ENCODE measurements at places on chromosomes 6 and 20.

DNA sequence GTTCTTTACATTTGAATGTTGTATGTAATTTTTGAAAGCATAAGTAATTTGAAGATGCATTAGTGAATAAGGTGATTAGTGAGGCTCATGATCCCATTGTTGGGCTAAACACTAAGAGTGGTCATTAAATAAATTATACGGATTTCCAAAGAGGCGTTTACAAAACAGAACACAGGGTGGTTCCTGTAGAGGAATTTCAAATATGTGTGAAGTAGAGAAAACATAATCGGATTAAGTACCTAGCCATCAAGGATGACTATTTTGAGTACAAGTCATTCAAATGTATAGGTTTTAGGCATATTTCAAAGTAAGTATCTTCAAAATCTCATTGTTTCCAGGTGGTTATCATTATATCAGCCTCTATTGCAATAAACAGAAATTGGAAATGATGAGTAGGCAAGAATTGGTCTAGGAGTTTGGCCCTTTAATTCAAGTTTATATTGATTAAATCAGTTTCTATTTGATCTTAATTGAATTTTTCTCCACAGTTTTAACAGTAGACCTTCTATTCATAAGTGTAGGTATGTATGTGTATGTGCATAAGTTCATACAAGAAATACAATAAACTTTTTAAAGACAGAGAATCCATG, 94.8 kb downstream of the MYLK4 start:
- no peak for DNase-seq

DNA sequence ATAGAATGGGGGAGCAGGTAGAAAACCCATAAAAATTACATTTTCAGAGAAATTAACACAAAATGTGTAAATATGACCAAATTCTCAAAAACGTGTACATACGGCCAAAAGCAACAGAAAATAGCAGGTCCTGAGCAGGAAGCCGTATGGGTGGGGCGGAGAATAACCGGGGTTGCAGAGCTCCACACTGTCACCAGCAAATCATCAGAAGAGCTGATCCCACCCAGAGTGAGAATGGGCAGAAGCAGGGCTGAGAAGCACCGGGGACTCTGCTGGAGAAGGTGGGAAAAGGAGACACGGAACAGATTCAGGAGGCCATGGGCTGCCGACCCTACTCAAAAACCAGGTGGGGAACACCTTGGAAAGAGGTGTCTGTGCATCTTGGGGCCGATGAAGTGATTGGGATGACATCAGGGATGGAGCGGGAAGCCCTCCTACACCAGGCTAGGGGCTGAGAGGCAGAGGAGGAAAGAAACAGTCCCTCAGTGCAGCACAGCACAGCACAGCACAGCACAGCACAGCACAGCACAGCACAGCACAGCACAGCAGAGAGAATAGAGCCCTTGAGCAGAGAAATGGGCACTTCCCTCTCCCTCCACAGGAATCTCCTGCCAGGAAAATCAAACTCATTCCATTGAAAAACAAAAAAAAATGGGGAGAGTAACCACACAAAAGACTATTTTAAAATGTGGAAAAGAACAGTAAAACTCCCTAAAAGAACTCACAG, 22.3 kb downstream of the STX7 start:
- no peak for DNase-seq

DNA sequence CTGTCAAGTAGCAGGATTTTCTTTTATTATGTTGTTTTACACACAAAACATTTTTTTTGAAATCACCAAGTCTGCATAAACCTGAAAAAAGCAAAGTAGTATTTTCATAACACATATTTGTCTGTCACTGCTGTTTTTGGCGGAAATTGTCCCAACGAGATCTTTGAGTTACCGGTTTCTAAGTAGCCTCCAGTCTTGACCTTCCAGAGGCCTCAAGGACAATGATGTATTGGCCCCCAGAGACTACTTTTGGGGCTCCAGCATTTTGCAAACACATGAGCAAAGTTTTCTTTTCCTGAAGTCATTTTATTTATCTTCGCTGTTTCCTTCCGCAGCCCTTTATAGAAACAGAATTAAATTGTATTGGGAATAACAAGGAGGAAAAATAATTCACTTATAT, 862.6 kb downstream of the KIF16B start:
- DNase-seq, result no peak

- no peak for DNase-seq
These were observed 35.4 kb downstream of the FAM229B start for GRCh38 chr6:112122756-112123155.

GRCh38 chr20:19867940-19868371, 109.9 kb downstream of the RIN2 start:
- DNase-seq, result no peak

DNA sequence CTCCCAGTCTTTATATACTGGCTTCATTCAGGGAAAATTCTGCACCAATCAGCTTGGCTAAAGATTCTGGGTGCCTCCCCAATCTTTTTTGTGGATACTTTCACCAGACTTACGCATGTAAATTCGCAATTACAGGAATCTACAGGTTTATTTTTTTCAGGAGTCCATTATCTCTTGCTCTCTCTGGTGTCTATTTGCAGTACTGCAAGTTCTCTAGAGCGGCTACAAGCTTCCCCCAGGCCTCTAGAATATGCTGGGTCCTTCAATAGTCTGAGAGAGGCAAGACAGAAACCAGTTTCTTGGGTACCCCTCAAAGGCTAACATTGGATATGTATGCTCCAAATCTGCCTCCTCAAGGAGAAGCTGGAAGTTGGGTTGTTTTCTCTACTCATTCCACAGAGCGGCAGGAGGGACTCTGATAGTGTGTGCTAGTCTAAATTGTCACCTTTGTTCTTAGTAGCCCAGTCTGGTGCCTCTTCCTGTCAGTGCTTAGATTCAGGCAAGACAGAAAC, 58.5 kb downstream of the SUN5 start:
- peak; percentile 38 for DNase-seq

DNA sequence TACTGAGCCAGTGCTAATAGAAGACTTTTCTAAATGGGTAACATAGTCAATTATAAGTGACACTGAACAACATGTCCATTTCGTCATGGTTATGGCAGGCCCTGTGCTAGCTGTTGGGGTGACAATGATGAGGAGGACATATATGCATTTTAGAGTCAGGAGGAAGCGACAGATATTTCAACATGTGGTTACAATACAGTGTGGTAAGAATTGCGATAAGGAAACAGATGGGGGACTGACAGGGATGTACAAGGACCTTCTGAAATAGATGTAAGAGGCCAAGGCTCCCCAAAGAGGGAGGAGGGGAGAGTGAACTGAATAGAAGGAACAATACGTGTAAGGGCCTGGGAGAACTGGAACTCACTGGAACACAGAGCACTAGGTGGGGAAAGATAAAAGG, 11.7 kb downstream of the MMP24 start:
- no peak for DNase-seq

GRCh38 chr6:35400901-35401311, 51.2 kb upstream of the FANCE start:
- DNase-seq, result no peak

DNA sequence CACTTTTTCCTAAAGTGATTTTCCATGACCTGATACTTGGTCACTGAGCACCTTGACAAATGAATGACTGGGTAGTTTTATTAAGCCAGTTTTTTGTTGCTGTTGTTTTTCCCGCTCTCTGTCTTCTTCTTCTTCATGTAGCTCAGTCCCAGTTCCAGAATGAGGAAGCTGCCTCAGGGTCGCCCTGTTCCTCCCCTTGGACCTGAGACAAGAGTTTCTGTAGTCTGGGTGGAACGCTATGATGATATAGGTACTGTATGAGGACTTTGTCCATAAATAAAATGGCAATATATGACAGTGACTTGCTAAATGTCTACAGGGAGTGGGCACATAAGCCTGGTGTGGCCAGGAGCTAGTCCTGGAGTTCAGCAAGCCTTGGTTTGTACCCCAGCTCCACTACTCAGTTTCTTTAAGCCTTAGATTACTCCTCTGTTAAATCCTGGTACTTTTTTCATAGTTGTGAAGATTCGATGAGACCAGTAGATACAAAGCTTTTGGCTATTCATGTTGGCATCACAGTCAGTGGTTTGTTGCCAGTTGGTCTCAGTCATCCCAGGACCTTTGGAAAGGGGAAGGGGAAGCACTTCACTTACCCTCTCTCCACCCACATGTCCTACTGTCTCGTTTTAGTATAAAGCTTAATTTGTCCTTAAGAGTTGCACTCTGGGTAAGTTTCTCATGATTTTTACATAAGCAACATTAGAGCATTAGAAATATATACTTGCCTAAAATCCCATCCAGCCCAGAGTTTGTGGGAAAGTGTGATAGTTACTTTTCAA, 11.1 kb upstream of the ADIG start:
- DNase-seq, result no peak

DNA sequence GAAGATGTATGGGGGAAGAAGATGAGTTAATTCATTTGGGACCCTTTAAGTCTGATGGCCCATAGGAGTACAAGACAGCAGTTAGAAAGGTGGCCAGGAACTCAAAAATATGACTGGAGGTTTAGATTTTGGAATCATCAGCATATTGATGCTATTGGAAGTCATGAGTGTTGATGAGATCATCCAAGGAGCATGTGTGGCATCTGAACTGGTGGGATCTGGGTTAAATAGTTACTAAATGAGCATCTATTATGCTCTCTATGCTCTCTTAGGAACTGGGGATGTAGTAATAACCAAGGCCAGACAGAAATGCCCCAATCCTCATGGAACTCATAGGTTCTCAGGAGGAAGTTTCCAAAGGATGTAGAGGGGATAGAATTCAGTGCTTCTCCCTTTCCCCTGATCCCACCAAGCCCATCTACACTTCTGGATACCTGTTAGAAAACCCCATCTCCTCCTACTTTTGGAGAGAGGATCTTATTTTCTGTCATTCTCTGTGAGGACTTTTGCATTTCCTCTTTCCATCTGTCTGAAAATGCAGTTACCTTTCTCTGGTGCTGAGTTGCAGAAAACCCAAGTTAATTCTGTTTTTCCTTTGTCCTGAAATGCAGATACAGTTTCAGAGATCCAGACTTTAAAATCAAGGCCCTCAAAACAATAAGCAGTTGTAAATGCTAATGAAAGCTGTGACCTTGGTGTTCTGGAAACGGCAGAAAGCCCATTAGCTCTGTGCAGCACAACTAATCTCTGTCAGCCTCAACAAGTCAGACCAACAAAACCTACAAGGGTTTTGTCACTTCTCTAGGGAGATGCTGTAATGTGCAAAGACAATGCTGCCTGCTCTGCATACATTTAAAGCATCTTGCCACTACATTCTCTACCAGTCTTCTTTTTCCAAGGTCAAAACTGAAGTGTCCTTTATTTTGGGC, 65.8 kb downstream of the TBC1D7 start:
- DNase-seq, result peak; percentile 31

GRCh38 chr6:7154341-7155139, 46.8 kb downstream of the RREB1 start:
- no peak for DNase-seq

GRCh38 chr6:14797875-14798593, 447.8 kb upstream of the JARID2 start:
- DNase-seq, result no peak

DNA sequence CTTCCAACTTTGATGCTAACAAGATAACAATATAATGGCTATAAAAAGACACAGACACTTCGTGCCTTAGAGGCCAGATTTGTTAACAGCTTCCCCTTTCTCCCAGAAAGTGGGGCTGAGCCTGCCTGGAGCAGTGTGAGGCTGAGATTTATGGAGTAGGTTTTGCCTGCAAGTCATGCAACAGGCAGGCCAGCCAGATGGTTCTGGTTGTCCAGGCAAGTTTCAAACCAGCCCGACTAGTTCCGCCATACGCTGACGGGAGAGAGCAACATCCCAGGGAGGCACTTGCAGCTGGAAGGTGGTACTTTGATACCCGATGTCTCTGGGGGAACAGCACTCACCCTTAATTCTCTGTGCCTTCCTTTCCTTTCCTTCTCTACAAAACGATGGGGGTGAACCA, 81.3 kb upstream of the NAA20 start:
- DNase-seq, result no peak

DNA sequence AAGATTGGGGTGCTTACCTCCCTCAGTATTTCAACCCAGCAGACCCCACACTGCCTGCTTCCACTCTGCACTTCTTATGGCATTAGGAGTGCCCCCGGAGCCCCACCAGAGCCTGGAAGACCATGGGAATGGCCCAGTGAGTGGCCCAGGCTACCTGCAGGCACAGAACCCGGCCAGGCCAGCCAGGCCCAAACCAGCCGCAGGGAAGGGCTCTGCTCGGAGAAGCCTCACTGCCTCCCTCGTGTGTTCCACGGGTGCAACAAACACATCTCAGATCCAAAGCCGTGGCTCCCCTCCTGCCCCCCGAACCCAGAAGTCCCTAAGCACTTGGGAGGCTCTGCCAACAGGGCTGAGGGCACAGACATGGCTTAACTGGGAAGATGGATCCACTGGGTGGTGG, 283.9 kb downstream of the CDH4 start:
- no peak for DNase-seq

DNA sequence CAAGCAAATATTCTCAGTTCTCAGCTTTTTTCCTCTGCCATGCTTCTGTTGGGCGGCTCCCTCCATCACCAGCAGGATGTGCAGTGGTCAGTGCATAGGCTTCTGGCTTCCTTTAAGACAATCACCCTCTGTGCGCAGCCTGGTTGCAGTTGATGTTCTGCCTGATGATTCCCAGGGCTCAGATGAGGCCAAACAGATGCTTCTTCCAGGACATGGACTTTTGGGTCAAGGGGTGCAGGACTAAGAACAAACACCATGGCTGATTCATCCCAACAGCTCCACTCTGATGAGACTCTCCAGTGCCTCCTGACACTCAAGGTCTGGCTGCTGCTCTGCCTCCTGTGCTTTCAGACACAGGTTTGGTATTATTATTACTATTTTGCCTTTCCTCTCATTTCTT, 554.8 kb upstream of the CDH4 start:
- DNase-seq, result peak; percentile 9

DNA sequence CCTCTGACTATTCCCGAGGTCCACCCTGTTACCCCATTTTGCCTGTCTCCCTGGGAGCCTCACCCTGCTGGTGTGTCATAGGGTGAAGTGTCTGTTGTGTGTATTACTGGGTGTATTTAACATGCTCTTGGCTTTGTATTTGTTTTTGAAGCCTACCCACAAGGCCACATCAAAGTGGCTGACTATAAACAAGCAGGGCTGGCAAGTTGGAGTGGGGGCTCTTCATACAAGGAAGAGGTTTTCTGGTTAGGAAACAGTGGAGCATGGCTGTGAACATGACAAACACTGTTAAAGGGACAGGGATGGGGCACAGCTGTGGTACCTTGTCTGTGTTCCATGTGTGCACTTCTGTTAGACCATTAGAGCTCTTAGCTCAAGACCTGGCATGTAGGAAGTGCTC, 26.3 kb downstream of the HECA start:
- DNase-seq, result no peak

DNA sequence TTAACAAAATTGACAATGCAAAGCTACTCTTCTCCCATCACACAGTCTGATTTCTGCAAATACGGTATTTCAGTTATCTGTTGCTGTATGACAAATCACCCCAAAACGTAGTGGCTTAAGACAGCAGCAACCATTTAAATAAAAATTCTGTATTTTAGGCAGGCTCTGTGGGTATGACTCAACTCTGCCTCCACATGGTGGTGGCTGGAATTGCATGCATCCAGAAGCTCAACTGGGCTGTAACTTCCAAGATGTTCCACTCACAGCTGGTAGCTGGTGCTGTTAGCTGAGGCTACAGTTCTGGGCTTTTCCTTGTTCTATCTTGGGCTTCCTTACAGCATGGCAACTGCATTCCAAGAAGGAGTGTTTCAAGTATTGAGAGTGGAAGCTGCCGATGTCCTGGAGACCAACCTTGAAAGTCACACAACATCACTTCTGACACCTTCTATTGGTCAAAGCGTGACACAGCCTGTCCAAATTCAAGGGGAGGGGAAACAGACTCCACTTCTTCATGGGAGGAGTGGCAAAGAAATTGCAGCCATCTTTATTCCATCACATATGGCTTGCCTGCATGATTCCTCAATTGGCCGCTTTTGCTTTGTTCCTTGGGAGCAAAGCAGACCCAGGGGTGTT, 39.7 kb upstream of the TULP1 start:
- DNase-seq, result no peak

Measured in HCEC 1CT (cell line).